Ovary (tissue), 10 donors: ENCODE measurements at places on chromosomes 2 and 18. TPM values are rescaled to one million over a fixed set of nuclear protein-coding genes. Genes with fewer than 3 reads are reported as not detected.

The SKOR2 gene
- total RNA-seq, result not detected

- DNase-seq, result no peak
These were observed 33.7 kb upstream of the SCLY start for GRCh38 chr2:238027058-238027457.

The SLC30A3 gene
- total RNA-seq, result not detected

GRCh38 chr18:22018366-22018765 lies 151.0 kb upstream of the GATA6 start:
- DNase-seq, result no peak

- no peak for DNase-seq
These were observed 341.6 kb upstream of the MEIS1 start for GRCh38 chr2:66093371-66093770.

The LRATD1 gene
- 9.8 TPM for total RNA-seq

GRCh38 chr2:190860985-190861680 lies 19.5 kb upstream of the GLS start:
- DNase-seq, result no peak

The METTL5 gene
- 26.4 TPM for total RNA-seq

The MARCHF4 gene
- total RNA-seq, result not detected

- DNase-seq, result no peak
These were observed 283.4 kb downstream of the MTX2 start for GRCh38 chr2:176552501-176553135.

The GREB1L gene
- total RNA-seq, result 8.9 TPM

DNA sequence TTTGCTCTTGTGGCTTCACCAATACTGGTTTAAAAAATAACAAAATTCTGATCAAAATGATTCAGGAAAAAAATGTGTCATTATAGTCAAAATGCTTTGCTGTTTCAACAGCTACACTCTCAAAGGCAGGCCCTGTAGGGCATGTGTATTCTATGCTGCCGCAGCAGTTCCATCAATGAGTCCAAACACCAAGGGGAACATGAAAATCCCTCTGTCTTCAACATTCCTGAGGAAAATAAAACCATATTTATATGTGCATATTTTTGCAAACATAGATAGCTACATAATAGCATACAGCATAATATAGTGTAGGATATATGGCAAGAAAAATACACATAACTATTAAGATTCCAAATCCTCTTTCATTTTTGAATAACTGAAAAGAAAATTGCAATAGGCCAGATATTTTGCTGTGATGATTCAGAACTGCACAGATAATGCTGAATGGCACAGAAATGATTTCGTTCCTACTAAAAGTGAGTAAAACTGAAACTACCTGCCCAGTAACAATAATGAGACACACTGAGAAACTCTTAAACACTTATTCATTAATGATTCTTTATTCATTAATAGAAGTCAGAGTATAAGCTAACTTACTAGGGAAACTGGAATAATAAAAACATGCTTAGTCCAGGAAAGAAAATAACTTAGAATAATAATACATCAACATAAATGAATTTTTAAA lies 343.8 kb downstream of the SUCLG1 start:
- no peak for DNase-seq

The SAG gene
- not detected for total RNA-seq

DNA sequence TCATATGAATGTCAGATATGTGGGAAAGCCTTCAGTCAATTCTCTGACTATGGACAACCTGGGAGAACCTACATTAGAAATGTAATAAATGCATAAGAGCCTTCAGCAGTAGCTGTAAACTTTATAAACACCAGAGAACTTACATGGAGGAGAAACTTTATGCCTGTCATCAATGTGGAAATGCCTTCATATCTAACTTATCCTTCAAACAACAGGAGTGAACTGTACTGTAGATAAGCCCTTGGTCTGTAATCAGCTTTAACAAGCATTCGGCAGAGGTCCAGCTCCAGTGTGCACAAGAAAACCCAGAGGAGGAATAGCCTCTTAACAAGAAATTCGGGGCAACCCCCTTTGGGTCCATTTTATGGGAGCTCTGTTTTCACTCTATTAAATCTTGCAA lies 14.8 kb upstream of the UXS1 start:
- DNase-seq, result no peak

DNA sequence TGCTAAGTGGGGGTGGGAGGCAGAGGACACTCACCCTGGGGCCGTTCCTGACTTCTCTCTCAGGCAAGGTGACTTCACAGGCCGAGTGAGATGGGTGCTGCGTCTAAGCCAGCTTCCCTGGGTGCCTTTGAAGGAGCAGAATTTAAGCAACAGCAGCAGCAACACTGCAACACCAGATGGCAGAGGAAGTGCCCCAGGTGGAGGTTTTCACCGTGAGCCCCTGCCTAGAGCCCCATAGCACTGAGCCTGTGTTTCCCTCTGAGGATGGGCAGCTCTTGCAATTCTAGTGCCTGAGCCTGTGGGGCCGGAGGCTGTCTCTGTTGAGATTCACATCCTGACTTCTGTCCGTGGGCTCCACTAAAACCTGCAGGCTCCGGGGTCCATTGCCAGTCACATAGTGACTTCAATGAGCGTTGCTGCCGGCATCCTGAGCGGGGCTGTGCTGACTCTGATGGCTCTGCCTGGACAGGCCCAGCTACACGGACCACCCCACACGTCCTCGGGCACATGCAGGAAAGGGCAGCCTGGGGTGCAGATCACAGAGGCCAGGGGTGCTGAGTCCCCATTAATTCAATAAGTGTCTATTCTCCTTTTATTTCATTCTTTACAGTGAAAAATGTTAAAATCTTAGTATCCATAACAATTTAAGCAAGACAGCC lies 218.8 kb downstream of the SNTG2 start:
- no peak for DNase-seq

The VIT gene
- total RNA-seq, result 16.4 TPM

DNA sequence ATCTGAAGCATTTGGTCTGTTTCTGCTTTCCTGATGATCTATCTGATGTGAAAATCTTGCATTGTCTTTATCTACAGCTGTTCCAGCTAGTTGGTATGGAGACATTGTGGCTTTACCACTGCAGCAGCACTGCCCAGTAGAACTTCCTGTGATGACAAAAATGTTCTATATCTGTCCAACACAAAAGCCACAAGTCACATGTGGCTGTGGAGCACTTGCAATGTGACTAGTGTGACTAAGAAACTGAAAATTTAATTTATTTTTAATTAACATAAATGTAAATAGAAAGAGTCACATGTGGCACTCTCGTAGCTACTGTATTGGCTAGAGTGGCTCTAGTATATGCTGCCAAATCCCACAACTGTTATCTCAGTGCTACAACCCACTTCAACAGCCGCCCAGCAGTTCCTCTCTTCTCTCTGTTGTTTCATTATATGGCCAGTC lies 425.7 kb downstream of the SETBP1 start:
- no peak for DNase-seq

DNA sequence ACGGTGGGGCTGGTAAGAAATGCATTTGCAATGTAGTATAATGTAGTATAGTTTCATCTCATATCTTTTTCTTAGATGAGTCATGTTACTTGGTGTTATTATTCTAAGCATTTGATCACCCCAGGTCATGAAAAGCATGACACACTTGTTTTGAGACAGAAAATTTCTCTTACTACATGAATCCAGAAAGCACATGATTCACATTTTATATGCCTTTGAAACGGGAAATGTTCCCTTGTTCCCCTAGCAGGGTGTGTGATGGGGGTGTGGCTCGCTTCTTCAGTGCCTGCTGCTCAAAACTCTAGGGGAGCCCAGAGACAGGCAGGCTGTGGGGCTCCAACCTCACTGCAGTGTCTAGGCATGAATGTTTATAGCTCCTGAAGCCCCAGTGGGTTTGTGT lies 116.0 kb upstream of the RAB27B start:
- DNase-seq, result no peak

GRCh38 chr2:181457741-181458425 lies 697 bp downstream of the ITGA4 start:
- DNase-seq, result peak; percentile 13

The CPO gene
- total RNA-seq, result not detected

The LONRF2 gene
- 20.6 TPM for total RNA-seq

DNA sequence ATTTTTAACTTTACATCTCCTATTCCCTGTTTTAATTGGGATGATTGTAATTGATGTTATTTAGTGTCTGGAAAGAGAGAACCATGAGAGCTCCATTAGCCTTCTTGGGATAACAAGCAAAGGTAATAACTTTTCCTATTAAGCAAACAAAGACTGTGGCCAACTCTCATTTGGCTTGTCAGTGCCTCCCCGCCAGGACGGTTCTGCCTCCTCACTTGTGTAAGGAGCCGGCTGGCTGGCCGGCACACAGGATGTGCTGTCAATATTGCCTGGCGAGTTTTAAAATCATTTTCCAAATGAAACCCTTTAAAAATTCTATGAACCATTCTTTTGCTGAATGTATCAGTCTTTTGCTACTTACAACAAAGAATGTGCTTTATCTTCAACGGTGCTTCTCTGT lies 898.3 kb downstream of the CPS1 start:
- DNase-seq, result no peak

GRCh38 chr18:5975111-5976002 lies 80.0 kb upstream of the TMEM200C start:
- DNase-seq, result no peak

GRCh38 chr2:45533771-45534170 lies 77.3 kb downstream of the SRBD1 start:
- DNase-seq, result no peak

DNA sequence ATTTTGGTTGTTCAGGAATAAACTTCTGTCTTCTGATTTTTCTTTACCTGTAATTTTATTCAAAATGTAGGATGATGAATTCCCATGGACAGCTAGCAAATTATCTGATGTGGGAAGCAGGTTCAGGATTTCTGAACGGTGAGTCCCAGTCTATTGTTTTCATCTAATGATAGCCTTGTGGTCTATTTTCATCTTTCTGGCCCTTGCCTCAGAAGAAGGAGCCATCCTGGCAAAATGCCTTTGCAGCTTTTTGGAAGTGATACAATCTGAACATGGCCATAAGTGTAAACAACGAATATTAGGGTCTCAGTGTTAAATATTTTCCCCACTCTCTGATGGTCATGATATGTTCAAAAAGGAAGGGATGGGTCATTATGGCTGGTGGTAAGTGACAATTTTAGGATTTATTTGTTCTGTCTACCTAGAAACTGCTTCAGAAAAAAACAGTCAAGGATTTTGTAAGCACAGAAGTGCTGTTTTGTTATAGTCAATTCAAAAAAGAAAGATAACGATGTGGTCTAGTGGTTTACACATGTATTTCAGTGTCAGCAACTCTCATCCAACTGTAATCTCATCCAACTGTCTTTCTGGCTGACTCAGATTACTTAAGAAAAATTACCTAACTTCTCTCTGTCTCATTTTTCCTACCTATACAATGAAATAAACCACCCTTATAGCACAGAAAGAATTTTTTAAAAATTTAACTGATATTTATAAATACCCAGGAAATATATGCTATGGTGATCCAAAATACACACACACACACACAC lies 272.6 kb upstream of the ERBB4 start:
- DNase-seq, result no peak

DNA sequence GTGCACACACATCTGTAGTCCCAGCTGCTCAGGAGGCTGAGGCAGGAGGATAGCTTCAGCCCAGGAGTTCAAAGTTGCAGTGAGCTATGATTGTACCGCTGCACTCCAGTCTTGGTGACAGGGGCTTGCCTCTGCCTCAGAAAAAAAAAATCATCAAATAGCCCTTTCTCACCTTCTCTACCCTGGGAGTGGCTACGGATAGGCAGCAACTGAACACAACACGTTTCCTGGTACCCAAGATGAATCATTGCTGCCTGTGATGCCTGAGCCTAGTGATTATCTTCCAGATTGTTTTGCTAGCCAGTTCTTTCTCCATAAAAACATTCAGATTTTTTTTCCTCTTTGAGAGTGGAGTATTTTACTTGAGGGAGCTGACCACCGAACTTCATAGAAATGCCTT lies 13.5 kb downstream of the INPP4A start:
- DNase-seq, result no peak

The NYAP2 gene
- not detected for total RNA-seq

The CRACDL gene
- total RNA-seq, result 22.4 TPM

GRCh38 chr2:29469961-29470360 lies 354.7 kb downstream of the CLIP4 start:
- no peak for DNase-seq

DNA sequence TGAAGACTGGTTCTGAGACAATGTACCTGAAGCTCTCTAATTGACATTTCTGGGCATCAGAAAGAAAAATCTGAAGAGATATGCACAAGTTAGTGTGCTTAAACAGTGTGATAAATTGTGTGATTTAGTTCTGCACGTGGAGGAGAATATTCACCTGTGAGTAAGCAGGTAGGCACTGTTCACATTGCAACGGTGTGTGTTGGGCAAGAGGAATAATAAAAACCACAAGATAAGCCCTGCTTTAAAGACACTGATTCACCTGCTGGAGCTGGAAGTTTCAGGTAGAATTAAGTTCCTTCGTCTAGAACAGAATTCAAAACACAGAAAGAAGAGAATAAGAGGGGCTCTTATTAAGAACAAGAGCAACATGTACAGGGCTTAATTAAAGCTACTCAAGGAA lies 864.3 kb upstream of the SOX11 start:
- no peak for DNase-seq

DNA sequence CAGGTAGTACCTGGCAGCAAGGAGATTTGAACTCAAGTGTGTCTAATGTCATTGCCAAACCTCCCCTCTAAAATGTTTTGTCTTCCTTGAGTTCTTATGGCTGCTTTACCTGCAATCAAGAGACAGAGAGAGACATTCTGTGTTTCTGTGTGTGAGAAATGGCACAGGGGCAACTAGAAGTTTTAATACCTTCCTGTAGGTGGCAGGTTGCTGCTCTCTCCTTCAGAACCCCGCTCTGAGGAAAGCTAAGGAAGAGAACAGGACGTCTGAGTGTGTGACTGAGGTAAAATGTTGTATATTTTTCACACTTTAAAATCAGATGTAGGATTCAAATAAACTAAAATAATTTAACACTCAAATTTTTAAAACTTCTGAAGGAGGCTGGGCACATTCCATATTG lies 19.2 kb downstream of the DTNA start:
- no peak for DNase-seq

The IL1F10 gene
- not detected for total RNA-seq

- no peak for DNase-seq
These were observed 287.4 kb downstream of the MBD2 start for GRCh38 chr18:53937037-53937436.

DNA sequence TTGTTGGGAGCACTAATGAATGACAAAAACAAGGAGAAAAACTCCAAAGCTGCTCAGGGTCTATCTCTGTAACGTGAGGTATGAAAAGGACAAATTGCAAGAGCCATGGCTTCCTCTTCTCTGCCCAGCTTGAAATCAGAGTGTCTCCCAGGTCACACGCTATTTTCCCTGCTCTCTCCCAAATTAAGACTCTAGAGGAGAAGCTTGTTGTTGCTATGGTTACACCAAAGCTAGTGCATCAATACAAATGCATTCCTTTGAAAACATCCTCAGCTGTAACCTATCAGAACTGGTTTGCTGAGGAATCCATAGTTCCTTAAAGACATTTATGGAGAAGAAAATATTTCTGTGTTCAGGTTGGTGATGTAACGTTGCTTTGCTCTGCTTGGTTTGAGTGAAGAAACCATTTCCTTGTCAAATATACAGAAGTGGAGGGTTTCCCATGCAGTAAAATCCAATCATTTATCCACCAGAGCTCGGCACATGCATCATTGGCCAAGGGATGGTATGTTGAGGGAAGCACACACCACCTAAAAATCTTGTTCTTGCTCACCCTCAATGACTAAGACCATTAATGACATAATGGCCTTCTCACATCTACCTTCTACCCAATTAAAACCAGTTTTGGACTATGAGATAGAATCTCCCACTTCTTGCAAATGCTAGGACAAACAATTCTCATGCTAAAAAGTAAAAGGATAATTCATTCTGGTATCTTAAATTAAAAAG lies 2135.6 kb upstream of the CELF4 start:
- DNase-seq, result no peak

The NPPC gene
- 0.30 TPM for total RNA-seq

GRCh38 chr2:104790901-104791495 lies 62.9 kb upstream of the POU3F3 start:
- DNase-seq, result no peak
